ENCODE measurements at places on chromosomes 5 and 9. TPM values are rescaled to one million over a fixed set of nuclear protein-coding genes. Genes with fewer than 3 reads are reported as not detected.

Gene PROP1
- not detected for total RNA-seq

Gene AQP3
- total RNA-seq = 0.23 TPM

Gene GABRA1
- total RNA-seq = 76.6 TPM

Gene SRD5A1
- total RNA-seq = 56.7 TPM

Gene PGM5
- 3.2 TPM for total RNA-seq

Gene ASS1
- 49.4 TPM for total RNA-seq

Gene ZBED3
- 4.4 TPM for total RNA-seq

Gene RASEF
- total RNA-seq = 1.4 TPM

Gene PCDHA7
- 15.2 TPM for total RNA-seq

Gene RGS14
- 10.1 TPM for total RNA-seq

Gene CCL19
- total RNA-seq = not detected

Gene MPDZ
- 64.1 TPM for total RNA-seq

Gene PCDHGA12
- 7.4 TPM for total RNA-seq

Gene ZFP37
- 17.5 TPM for total RNA-seq

Gene ANKH
- total RNA-seq = 50.3 TPM

Gene LHX3
- total RNA-seq = not detected

Gene TPPP
- total RNA-seq = 27.5 TPM

Gene TAF1L
- total RNA-seq = under 0.01 TPM

Gene RORB
- total RNA-seq = 18.7 TPM

Gene IL9
- not detected for total RNA-seq

Gene LRSAM1
- 32.3 TPM for total RNA-seq

Gene PFN3
- total RNA-seq = not detected
